Activated CD8-positive, alpha-beta memory T cell treated with anti-CD3 and anti-CD28 coated beads, Interleukin-2, amount 10 ng/mL, durations not matched to agents 7 days and 5 days (primary cell): ENCODE measurements at places on chromosomes 3 and 15. TPM values are rescaled to one million over a fixed set of nuclear protein-coding genes. Genes with fewer than 3 reads are reported as not detected.

- no peak for DNase-seq
These were observed 291.6 kb upstream of the VEPH1 start for GRCh38 chr3:157794771-157795170.

DNA sequence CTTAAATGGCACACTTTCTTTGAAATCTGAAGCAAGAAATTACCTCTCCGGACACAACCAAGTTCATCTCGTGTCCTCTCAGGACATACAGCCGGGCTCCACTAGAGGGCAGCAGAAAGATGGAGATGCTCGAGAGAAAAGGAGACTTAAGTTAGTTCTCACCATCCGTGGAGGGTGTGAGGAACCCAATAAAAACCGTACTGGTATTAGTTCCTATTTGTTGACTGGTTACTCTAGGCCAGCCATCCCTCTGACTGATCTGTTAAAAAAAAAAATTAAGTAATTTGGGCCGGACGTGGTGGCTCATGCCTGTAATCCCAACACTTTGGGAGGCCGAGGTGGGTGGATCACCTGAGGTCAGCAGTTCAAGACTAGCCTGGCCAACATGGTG lies 7.9 kb upstream of the CYP11A1 start:
- DNase-seq = peak; percentile 92

GRCh38 chr3:126466886-126467610 lies 8.6 kb downstream of the ZXDC start:
- DNase-seq = no peak

Gene CRYGS
- total RNA-seq = 3.8 TPM
